ENCODE measurements at places on chromosomes 3 and 15.
A peak's percentile ranks its signal among the peaks of the same experiment; 100 is the strongest.

- no peak for DNase-seq
Measured at GRCh38 chr15:58490086-58490887, 58.5 kb downstream of the LIPC start.

GRCh38 chr15:29784413-29784812, 37.9 kb downstream of the TJP1 start:
- DNase-seq = no peak

DNA sequence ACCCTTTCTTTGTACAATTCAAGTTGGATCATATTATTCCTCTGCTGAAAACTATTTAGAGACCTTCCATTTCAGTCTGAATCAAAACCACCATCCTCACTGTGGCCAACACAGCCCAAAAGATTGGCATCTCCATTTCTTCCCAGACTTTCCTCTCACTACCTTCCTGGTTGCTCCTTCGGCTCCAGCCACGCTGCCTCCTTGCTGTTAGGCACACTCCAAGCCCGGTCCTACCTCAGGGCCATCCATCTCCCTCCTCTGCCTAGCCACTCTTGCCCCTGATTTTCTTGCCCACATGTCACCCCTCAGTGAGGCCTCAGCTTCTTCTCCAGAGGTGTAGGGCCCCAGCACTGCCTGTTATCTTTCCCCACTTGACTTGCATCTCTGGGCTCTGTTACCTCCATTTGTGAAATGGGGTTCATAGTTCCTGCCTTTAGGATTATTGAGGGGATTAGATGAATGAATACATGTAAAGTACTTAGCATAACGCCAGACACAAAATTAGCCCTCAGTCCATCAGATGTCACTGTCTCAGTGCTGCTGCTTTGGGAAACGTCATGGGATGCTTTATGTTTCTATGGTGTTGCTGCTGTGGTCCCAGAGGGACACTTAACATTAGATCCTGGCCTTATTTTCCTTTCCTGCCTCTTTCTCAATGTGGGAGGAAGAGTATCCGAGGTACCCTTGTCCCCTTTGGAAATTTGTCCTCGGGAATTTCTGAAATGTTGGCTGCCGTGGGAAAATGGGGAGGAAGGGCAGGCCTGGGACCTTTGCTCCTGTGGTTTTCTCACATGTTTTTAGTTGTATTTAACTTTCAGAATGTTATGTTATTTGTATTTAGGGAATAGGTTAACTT, 31.3 kb downstream of the SNRK start:
- DNase-seq = no peak

DNA sequence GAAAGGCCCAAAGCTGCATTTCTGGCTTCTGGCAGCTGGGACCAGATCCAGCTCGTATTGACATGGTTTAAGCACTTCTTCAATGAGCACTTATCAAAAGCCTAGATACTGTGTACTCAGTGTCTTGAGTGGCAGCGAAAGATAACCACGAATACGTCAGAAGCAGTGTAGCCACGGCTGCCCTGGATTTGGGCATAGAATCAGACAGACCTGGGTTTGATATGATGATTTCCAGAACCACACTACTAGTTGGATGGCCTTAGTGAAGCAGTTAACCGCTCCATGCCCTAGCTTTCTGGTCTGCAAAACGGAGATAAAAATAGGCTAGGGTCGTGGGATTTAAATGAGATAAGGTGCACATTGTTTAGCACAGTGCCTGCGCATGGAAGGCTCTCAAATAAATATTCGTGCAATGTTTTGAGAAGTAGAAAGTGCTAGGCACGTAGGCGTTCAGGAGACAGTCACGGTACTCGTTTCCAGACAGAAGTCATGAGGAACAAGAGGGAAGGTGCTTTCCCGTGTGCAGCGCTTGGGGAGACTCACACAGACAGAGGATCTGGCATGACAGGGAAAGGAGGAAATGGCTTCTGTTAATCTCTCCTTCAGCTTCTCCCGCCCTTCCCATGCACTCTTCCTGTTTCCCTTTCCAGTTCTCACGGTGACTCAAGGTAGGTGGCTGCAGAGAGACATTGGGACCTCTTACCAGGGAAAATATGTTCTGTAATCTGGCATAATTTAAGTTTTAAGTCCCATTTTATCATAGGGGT, 70.3 kb downstream of the CCNL1 start:
- no peak for DNase-seq

- DNase-seq = no peak
Measured at GRCh38 chr3:121835465-121835801, 424 bp downstream of the EAF2 start.

DNA sequence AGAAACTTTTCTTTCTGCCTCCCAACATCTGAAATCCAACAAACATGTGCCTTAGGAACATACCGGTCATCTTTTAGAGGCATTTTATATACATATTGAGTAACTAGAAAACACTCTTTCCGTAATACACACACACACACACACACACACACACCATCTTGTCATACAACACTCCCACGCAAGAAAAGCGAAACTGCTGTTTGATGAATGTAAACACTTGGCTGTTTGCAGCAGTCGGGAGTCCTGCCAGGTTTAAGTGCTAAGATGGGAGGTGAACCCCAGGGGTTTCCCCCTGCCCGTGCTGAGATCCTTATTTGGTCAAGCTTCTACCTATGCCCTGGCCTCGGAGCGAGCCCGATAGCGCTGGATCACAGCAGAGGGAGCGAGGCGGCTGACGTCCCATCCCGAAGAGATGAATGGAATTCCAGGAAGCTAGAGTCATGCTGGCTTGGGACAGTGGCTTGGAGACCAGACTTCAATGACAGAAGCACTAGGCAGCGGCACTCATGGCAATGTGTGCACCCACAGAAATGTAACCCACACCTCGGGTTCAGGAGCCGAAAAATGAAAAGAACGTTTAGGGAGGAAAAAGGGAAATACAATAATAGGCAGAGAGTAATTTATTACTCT, 1.3 kb upstream of the THBS1 start:
- peak; percentile 26 for DNase-seq

GRCh38 chr15:60612400-60613048, 133.6 kb upstream of the ICE2 start:
- no peak for DNase-seq

- no peak for DNase-seq
Measured at GRCh38 chr15:33592864-33593263, 282.1 kb downstream of the RYR3 start.

DNA sequence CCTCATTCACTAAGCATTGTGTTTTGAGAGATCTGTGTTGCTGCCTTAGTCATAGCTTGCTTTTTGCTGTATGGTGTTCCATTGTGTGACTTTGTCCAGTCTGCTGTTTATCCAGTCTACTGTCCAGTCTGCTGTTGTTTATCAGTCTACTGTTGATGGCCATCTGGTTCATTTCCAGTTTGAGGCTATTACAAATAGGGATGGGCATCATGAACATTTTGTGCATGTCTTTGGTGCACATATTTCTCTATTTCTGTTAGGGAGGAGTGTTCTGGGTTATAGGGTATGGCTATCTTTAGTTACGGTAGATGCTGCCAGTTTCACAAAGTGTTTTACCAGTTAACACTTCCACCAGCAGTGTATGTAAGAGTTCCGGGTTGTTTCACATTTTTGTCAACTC, 22.2 kb upstream of the CLEC3B start:
- no peak for DNase-seq

DNA sequence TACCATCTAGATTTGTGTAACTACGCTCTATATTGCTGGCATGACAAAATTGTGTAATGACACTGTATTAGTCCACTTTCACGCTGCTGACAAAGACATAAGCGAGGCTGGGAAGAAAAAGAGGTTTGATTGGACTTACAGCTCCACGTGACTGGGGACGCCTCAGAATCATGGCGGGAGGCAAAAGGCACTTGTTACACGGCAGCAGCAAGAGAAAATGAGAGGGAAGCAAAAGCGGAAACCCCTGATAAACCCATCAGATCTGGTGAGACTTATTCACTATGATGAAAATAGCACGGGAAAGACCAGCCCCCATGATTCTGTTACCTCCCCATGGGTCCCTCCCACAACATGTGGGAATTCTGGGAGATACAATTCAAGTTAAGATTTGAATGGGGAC, 905.7 kb downstream of the DIPK2A start:
- DNase-seq = no peak

GRCh38 chr3:192821161-192821560, 93.8 kb upstream of the FGF12 start:
- no peak for DNase-seq

Measured in COR-L47 (cell line).